Activated CD4-positive, alpha-beta memory T cell treated with anti-CD3 and anti-CD28 coated beads, Interleukin-2, amount 10 ng/mL, durations not matched to agents 7 days and 5 days (primary cell): ENCODE measurements at places on chromosomes 2 and 18.

DNA sequence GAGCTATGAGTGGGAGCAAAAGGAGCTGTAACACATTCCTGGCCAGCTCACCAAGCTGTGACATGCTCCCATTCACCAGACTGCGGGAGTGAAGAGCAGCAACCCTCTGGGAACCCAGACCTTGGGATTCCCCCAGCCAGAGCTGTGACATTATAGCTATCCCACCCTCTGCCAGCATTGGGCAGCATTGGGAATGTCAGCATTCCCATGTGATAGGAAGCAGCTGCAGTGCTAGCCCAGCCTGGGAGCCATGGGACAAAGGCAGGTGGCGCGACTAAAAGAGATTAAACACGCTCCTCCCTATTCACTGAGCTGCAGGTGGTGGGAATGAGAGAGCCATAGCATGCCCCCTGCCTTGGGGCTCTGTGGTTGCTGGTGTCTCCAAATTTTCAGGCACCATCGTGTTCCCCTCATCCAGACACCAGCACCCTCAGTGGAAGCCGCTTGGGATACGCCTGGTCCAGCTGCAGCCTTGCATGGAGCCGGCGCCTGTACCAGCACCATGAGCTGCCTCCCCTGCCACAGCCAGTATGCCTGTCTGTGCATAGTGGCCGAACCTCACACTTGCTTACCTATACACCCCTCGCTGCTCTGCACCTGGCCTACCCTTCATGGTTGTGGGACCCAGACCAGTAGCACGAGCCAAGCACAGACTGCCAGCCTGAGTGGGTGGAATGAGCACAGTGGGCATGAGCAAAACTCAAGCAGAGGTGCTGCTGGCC, 695.6 kb upstream of the GCFC2 start:
- DNase-seq: no peak

DNA sequence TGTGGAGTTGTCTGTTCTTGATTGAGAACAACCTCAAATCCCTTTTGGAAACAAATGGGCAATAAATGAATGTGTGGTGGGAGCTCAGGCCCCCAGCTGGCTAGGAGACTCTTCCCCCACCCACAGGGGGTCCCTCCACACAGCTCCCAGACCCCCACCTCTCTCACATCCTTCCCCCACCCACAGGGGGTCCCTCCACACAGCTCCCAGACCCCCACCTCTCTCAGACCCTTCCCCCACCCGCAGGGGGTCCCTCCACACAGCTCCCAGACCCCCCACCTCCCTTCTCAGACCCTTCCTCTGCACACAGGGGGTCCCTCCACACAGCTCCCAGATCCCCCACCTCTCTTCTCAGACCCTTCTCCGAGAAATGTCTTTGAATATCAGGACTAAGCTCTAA, 79.0 kb upstream of the CTDP1 start:
- DNase-seq: no peak

DNA sequence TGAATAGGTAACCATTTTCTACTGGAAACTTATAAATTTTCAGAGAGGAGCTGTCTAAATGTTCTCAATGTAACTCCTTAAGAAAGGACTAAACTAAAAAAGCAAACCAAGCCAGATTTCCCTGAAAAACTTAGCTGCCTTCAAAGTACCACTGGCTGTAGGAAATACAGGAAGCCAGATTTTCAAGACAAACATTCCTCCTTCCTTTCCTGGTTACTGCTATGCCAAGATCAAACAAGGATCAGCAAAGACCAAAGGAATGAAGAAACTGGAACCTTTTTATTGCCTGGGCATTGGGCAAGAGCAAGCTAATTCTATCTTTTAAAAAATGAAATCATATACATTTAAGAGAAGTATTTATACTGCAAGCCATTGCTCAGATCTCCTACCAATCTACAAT, 212.7 kb downstream of the DYM start:
- DNase-seq: no peak

- DNase-seq: no peak
These were observed 139.1 kb downstream of the NXPH2 start for GRCh38 chr2:138640921-138641676.
